MG63 (cell line): ENCODE measurements at places on chromosomes 7 and 10.

GRCh38 chr7:49433794-49434193, 339.6 kb upstream of the VWC2 start:
- no peak for DNase-seq

DNA sequence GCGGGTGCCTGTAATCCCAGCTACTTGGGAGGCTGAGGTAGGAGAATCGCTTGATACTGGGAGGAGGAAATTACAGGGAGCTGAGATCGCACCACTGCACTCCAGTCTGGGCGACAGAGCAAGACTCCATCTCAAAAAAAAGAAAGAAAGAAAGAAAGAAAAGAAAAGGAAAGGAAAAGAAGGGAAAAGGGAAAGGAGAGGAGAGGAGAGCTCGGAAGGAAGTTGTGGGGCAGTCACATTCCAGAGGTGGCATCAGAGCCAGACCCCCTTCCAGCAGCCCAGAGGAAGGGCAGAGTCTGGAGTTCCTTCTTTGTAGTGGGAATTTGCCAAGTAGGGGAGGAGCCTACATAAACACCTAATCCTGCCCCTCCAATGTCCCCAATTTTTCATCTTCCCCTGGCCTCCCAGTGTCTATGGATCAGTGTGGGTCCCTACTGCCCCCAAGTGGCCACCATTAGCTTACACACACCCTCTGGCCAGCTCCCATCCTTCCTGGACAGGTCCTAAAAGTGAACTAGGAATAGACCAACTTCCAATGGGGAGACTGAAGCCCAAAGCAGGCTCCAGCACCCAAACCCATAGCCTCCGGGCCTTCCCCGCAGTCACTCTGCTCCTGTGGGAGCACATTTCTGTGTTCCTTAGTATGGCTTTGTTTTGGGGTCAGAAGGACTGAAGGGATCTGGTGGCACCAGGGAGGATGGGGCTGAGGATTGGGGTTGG, 39.6 kb upstream of the HSPB1 start:
- peak; percentile 46 for DNase-seq

DNA sequence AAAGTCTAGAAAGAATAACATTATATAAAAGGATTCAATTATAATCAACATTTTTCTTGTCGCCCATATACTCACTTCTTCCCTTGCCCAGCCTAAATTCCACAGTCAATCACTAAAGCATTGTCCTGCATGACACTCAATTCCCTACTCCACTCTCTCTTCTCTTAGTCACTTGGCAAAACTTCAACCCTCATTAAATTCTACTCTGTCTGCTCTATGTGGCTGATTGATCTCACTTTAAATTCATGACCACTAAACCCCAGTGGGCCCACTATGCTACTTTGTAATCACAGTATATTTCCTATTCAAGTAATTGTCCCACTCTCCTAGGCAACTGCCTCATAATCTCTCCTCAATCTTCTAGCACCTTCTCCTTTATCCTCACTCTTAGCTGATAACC, 54.1 kb downstream of the MTERF1 start:
- DNase-seq, result no peak

- no peak for DNase-seq
Measured at GRCh38 chr7:27917774-27918314, 177.9 kb downstream of the TAX1BP1 start.

- DNase-seq, result no peak
Measured at GRCh38 chr7:82567356-82567755, 123.8 kb upstream of the CACNA2D1 start.

GRCh38 chr7:57769958-57770357, 320.0 kb downstream of the ZNF716 start:
- no peak for DNase-seq

GRCh38 chr10:74624501-74624900, 201.9 kb upstream of the KAT6B start:
- no peak for DNase-seq

GRCh38 chr7:27080844-27081436, 14.9 kb downstream of the HOXA1 start:
- no peak for DNase-seq

- no peak for DNase-seq
Measured at GRCh38 chr7:149713731-149714068, 59.7 kb downstream of the ZNF467 start.

DNA sequence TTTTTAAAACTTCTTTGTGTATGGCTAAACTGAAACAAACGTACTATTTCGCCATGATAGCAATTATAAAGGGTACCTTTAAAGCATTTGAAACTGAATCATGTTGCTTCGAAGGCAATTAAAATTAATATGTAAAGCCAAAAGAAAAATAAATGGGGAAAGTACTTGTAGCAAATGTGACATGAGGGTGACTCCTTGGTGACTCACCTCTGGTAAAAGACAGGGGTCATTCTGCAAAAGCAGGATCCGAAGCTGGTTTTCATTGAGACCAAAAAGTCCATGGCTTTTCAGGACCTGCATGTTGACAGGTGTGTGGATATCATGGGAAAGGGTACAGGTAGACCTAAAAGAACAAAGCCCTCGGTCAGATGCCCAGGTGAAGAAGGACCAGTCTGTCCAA, 1.5 kb downstream of the ZC3HAV1L start:
- DNase-seq, result no peak

DNA sequence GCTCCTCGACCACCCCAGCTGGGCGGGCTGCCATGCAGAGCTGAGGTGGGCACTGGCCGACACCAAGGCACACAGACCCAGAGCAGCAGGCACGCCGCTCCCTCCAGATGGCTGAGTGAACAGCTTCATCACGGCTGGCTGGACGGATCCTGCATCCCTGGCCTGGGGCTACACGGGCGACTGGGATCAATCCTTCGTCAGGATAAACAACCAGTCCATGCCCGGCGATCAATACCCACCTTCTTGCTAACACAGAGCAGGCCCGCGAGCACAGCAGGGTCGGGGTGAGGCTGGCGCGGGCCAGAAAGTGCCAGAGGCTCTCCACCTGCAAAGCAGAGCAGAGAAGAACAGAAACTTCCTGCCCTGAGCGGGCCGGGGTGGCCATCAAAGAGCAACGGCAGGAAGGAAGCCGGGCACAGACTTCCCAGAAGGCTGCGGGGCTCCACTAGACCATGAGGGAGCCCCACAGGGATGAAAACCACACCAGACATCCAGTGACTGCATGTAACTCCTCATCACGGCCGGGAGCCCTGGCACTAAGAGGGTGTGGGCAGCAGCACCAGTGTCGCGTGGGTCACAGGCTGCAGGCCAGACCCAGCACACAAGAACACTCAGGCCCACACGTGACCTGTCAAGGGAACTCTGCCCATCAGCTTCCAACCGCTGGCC, 166.4 kb downstream of the MAD1L1 start:
- DNase-seq, result no peak

GRCh38 chr7:112400141-112400540, 50.1 kb upstream of the IFRD1 start:
- no peak for DNase-seq

- DNase-seq, result peak; percentile 65
Measured at GRCh38 chr7:5557920-5558401, 134.3 kb upstream of the TNRC18 start.

DNA sequence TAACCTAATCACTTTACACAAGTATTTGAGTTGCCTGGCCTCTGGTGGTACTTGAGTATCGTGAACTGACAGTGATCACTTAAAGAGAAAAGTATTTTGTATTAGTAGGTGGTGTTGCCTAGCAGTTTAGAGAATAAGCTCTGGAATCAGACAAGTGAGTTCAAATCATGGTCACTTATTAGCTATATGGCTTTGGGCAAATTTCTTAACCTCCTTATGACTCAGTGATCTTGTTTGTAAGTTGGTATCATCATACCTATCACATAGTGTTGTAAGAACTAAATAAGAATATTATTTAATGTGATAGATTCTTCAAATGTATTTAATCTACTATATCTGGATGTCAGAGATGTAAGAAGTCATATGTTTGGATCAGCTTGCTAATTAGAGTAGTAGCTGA, 163.8 kb downstream of the RNF133 start:
- DNase-seq, result no peak

DNA sequence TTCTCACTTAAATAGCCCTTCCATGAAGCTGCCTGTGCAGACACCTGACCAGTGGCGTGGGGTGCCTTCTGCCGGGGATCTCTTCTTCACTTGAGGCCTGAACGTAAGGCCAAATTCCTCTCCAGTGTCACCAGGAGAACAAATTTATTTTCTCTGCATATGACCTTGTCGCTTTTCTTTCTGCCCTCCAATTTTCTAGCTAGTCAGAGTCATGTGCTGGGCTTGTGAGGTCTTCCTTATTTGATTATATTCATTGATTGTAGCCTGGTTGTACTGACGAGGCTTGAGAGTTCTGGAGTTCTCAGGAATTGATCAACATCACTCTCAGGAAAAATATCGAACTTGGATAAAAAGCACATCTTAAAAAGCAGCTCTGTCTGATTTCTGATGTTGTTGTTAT, 255.7 kb downstream of the BUB3 start:
- no peak for DNase-seq

DNA sequence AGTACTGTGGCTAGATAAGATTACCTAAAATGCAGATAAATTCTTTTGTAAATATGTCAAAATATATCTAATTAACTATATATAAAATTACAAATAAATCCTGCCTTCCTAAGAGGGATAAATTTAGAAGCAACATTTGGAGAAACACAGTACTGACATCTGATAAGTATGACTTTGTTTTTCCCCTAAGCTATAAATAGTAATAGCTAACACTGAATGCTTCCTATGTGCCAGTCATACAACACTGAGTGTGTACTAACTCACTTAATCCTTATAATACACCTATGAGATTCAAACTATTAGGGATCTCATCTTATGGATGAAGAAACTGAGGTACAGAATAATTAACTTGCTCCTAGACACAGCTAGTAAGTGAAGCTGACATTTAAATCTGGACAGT, 733.4 kb downstream of the MAGI2 start:
- DNase-seq, result no peak

DNA sequence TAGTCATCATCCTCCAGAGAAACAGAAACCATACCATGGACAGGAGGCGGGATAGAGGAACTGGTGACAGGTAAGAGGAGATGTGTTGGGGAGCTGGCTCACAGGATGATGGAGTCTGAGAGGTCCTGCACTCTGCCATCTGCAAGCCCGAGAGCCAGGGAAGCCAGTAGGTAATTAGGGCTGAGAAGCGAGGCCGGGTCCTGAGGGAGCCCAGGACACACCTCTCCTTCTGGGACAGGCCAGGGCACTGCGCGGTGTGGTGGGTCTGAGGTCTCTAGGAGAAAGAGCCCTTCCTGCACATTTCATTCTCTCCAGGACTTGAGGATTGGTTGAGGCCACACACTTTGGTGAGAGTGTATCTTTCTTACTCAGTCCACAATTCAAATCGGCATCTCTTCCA, 415.5 kb downstream of the GLRX3 start:
- no peak for DNase-seq
